ENCODE measurements at places on chromosomes 5 and 9. TPM values are rescaled to one million over a fixed set of nuclear protein-coding genes. Genes with fewer than 3 reads are reported as not detected.
A peak's percentile ranks its signal among the peaks of the same experiment; 100 is the strongest.

- H3K27ac ChIP-seq: no peak overlapping the region
- peaks cover 18% of the 10 kb centered on the region for H3K36me3 ChIP-seq
- no peaks in the 10 kb centered on the region for H3K27me3 ChIP-seq
- H3K4me1 ChIP-seq: peaks cover 8% of the 10 kb centered on the region
- H3K4me3 ChIP-seq: no peak overlapping the region
These were observed 41.1 kb upstream of the ALDOB start for GRCh38 chr9:101476576-101477208.

Gene PKD2L2
- total RNA-seq: not detected

DNA sequence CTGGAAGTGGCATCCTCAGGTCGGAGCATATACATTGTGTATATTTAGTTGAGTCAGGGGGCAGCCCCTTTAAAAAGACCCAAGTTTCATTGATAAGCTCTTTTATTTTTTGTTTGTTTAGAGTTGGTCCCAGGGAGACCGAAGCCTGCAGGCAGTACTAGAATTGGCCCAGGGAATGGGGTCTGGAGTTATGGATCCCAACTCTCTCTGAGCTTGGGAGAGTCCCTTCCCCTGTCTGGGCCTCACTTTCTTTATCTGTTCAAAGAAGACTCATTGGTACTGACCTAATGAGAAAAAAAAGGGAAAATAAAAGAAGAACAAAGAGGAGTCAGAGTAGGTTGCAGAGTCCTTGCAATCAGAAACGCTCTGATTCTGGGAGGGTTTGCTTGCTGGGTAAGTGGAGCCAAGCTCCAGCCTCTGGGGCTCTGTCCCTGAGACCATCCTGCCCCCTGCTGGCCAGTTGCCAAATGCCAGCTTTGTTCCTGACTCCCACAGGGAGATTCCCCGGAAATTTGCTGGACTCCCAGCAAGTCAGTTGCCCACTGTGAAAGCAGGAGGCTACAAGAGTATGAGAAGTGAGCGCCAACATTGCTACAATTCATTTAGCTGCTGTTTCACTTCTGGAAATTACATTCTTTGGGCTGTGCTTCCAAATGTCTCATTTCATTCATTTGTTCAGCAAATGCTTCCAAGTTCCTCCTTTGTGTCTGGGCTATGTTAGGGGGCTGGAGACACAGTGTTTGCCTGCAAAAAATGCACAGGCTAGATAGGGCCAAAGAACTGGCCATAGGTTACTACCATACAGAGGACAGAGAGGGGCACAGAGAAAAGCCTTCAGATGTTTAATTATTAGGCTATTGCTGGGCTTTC lies 156.2 kb downstream of the MELK start:
- peaks cover 11% of the 10 kb centered on the region for H3K27me3 ChIP-seq
- H3K4me1 ChIP-seq: peaks cover 4% of the 10 kb centered on the region
- H3K4me3 ChIP-seq: no peak overlapping the region

DNA sequence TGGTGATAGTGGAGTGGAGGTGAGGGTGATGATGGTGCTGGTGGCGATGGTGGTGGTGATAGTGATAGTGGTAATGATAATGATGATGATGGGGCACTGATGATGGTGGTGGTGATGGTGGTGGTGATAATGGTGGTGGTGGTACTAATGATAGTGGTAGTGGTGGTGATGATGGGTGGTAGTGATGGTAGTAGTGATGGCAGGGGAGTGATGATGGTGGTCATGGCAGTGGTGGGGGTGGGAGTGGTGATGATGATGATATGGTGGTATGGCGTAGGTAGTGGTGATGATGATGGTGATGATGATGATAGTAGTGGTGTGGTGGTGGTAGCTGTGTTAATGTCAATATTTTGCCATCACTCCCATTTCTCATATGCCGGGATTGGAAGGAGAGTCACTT lies 44.5 kb upstream of the ORM1 start:
- no peak for DNase-seq
- H3K36me3 ChIP-seq: peaks cover 26% of the 10 kb centered on the region
- H3K4me3 ChIP-seq: no peak overlapping the region

Gene PHF19
- 27.2 TPM for total RNA-seq

DNA sequence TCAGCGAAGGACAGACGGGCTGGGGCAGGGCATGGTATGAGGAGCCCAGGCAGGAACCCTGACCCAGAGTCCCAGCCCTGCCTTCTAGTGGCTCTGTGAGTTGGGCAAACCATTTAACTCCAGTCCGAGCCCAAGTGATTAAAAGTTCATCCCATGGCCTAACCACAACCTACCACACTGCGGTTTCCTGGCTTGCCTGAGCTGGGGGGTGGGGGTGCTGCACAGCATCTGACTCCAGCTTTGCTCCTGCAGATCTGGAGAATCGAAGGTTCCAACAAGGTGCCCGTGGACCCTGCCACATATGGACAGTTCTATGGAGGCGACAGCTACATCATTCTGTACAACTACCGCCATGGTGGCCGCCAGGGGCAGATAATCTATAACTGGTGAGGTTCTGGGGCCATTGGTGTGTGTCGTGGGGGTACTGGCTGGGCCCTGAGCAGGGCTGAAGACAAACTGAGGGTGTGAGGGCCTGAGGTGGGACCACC lies 49.0 kb downstream of the STOM start:
- no peak for DNase-seq
- no peaks in the 10 kb centered on the region for H3K27me3 ChIP-seq
- peaks cover 13% of the 10 kb centered on the region for H3K36me3 ChIP-seq
- H3K4me1 ChIP-seq: no peaks in the 10 kb centered on the region
- H3K27ac ChIP-seq: no peak overlapping the region
- H3K4me3 ChIP-seq: no peak overlapping the region

DNA sequence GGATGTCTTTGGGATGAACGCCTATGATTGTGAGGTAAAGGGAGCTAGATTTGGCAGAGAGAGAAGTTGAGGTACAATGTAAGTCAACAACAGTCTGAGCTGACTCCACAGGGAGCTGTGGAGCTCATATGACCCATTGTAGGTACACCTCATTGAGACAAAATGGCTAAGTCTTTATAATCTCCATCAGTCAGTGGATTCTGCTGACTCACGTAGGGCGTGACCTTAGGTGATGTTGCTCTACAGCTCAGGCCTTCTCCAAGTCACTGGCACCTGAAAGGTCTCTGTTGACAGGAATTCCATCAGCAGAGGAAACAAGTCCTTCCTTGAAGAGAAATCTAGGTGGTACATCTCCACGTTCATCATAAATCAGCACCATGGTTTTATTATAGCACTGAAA lies 118.2 kb upstream of the PRR16 start:
- H3K36me3 ChIP-seq: no peaks in the 10 kb centered on the region
- no peak overlapping the region for H3K4me3 ChIP-seq
- no peak for DNase-seq
- no peaks in the 10 kb centered on the region for H3K27me3 ChIP-seq
- no peak overlapping the region for H3K27ac ChIP-seq

DNA sequence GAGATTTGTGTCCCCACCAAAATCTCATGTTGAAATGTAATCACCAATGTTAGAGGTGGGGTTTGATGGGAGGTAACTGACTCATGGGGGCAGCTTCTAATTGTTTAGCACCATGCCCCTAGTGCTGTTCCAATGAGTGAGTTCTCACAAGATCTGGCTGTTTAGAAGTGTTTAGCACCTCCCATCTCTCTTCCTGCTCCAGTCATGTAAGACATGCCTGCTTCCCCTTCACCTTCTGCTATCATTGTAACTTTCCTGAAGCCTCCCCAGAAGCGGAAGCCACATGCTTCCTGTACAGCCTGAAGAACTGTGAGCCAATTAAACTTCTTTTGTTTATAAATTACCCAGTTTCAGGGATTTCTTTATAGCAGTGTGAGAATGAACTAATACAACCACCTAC lies 170.5 kb downstream of the NDUFS4 start:
- H3K36me3 ChIP-seq: no peaks in the 10 kb centered on the region
- H3K4me1 ChIP-seq: no peaks in the 10 kb centered on the region
- no peaks in the 10 kb centered on the region for H3K27me3 ChIP-seq
- H3K27ac ChIP-seq: no peak overlapping the region
- H3K4me3 ChIP-seq: no peak overlapping the region
- DNase-seq: no peak

DNA sequence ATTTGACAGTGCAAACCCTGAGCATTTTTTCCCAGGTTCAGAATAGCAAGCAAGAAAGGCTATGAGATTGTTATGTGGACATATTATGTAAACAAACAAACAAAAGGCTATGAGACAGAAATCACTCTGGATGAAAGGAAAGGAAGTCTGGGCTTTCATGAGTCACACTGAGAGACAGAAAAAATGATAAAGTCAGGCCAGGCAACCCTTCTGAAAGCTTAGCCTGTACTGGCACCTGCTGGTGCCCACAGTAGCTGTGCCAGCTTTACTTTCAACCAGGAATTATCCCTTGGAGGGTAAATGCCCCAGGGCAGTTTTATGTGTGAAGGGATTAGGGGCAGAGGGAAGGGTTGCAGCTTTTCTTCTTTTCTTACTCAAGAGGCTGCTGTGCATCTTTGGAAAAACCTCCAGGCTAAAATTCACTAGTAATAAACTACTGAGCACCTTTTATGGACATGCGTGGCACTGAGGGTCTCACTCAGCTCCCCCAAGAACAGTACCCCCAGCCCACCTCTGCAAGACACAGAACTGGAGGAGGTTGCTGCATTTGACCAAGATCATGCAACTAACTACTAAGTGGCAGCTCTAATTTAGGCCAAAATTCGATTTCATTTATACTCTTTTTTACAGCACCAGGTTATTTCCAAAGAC lies 41.7 kb downstream of the ACTL7B start:
- no peaks in the 10 kb centered on the region for H3K36me3 ChIP-seq
- no peak for DNase-seq
- no peak overlapping the region for H3K4me3 ChIP-seq
- no peaks in the 10 kb centered on the region for H3K4me1 ChIP-seq

DNA sequence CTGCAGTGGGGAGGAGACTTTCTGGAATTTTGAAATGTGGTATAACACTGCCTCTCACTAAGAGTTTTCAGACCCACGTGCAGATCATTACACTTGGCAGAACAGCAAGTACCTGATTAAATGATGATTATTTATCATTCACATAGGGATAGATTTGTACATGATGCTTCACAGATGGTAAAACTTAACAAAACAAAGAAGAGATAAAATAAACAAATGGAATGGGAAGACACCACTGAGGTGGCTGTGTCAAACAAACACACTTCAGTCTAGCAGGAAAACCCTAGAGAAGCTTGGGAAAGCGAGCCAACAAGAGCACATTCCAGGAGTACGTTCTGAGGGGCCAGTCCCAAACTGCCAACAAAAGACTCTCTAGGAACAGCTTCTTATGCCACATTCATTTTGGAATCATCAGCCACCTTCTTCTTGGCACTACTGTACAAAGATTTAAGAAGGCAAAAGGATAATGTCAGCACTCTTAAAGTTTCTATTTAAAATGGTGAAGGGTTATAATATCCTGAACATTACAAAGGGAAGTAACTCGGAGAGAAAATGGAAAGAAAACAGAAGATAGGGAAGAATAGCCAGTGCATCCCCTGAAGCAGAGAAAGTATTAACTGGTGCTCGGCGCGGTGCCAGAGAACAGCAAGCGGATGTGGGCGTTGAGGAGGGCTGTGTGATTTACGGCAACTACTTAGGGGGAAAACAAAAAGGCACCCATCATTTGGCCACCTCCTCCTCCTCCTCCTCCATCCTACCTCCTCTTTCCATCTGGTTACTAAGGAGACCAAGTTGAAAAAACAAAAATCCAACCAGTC lies 1.6 kb downstream of the MED27 start:
- peaks cover 8% of the 10 kb centered on the region for H3K36me3 ChIP-seq
- H3K27ac ChIP-seq: no peak overlapping the region
- H3K27me3 ChIP-seq: peaks cover 3% of the 10 kb centered on the region
- H3K4me3 ChIP-seq: peak overlapping the region; percentile 91
- H3K4me1 ChIP-seq: peaks cover 17% of the 10 kb centered on the region

- no peak overlapping the region for H3K27ac ChIP-seq
- peaks cover 8% of the 10 kb centered on the region for H3K36me3 ChIP-seq
- no peak overlapping the region for H3K4me3 ChIP-seq
- no peak for DNase-seq
- H3K4me1 ChIP-seq: peaks cover 10% of the 10 kb centered on the region
These were observed 10.8 kb downstream of the NOTCH1 start for GRCh38 chr9:136535070-136535469.

DNA sequence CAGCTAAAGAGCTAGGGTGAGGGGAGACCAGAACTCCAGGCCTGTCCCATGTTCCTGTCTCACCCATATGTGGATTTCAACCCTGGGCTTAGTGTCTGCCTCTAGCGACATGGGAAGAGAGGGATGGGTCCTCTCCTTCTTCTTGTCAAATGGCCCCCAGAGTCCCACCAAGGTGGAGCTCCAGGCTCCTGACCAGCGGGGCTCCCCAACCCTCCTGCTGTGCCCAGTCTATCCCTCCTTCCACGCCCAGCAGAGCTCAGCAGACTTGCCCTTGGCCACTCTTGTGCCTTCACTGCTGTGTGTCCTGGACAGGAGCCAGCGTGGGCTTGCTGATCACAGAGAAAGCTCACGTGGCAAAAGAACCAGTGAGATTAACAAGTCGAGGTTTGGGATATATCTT lies 123.0 kb upstream of the GABRP start:
- H3K4me1 ChIP-seq: peaks cover 3% of the 10 kb centered on the region
- DNase-seq: no peak
- H3K27ac ChIP-seq: no peak overlapping the region
- H3K36me3 ChIP-seq: no peaks in the 10 kb centered on the region
- peaks cover 25% of the 10 kb centered on the region for H3K27me3 ChIP-seq

DNA sequence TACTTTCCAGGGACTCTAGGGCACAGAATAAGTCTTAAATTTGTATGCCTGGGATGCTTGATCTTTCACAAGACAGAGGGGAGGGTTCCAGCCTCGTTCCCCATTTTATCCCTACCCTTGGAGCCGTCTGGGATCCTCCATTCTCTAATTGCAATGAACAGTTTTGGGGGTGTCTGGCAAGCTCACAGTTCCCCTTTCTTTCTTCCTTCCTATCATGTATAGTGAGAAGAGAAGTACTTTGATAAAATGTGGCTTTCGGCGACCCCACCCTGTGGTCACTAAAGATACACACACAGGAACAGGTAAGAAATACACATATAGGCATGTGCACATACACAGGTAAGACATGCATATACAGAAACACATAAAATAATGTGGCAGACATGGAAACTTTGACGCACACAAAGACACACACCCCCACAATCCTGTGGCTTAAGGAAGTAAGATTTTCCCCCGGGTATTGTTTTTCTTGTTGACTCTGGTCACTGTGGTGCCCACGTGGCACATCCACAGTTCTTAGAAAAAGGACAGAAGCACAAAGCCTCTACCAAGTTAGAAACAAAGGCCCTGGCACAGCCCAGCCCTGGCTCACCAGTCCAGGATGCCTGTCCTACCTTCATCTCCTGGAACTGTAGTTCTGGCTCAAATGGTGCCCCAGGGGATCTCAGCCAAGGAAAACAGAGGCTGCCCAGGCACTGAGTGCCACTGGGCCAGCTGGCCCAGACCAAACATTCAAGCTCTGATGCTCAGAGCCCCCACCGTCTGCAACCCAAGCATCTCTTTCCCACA lies 6.3 kb upstream of the SMU1 start:
- H3K27me3 ChIP-seq: no peaks in the 10 kb centered on the region
- H3K27ac ChIP-seq: no peak overlapping the region
- no peaks in the 10 kb centered on the region for H3K4me1 ChIP-seq
- H3K4me3 ChIP-seq: no peak overlapping the region

DNA sequence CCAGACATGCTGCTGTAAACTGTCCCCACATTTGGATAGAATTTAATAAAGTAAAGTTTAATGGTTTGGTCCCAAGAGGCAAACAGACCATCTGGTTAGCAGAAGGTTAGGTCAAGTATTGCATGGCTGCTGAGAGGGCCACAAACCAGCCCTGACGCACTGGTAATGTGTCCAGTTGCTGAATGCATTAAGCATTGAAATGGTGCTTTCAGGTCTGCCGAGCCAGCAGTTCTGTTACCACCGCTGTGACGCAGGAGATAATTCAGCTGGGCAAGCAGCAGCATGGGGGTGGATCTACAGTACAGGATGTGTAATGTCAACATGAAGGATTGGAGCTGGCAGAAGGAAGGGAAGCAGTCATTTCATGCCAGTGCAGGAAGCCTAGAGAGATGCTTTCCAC lies 16.0 kb downstream of the ZNF462 start:
- H3K4me3 ChIP-seq: no peak overlapping the region
- no peak for DNase-seq
- H3K36me3 ChIP-seq: peaks cover 8% of the 10 kb centered on the region
- H3K27ac ChIP-seq: peak overlapping the region; percentile 47

Measured in progenitor cell of endocrine pancreas (in vitro differentiated cells).